NCI-H2171 treated with DMSO at 0.1 percent for 48 hours (cell line): ENCODE measurements at places on chromosomes 1 and 21.

DNA sequence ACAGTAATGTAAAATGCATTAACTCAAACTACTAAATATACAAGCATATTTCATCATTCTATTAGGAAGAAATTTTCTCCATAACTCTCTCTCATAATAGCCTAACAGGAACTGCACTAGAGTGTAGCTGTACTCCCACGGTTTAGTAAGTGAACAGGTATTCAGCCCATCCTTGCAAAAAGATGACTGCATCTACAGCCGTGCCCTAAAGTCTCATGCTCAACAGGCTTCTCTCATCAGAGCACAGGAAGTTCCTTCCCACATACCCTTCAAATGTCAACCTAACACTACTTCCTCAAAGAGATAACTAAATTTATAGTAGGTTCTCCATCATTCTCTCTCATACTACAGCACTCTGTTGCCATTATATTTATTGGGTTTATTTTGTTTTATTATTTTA lies 251.6 kb downstream of the AKT3 start:
- no peak for DNase-seq

DNA sequence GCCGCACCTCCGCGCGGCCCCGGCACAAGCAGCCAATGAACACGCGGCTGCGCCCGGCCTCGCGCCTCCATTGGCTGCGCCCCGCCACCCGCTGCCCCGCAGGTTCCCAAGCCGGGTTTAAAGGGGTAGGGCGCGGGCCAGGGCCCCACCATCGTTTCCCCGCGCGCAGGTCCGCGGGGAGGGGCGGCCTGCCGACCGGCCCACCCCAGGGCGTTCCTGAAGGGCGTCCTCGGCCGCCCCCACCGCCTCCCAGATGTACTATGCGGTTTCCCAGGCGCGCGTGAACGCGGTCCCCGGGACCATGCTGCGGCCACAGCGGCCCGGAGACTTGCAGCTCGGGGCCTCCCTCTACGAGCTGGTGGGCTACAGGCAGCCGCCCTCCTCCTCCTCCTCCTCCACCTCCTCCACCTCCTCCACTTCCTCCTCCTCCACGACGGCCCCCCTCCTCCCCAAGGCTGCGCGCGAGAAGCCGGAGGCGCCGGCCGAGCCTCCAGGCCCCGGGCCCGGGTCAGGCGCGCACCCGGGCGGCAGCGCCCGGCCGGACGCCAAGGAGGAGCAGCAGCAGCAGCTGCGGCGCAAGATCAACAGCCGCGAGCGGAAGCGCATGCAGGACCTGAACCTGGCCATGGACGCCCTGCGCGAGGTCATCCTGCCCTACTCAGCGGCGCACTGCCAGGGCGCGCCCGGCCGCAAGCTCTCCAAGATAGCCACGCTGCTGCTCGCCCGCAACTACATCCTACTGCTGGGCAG lies at the start of gene OLIG1:
TSS of gene OLIG1 (plus strand) at position 148 of the 750 bp plus-strand sequence. CDS start at position 254, 106 bp downstream.
- peak; percentile 76 for DNase-seq

DNA sequence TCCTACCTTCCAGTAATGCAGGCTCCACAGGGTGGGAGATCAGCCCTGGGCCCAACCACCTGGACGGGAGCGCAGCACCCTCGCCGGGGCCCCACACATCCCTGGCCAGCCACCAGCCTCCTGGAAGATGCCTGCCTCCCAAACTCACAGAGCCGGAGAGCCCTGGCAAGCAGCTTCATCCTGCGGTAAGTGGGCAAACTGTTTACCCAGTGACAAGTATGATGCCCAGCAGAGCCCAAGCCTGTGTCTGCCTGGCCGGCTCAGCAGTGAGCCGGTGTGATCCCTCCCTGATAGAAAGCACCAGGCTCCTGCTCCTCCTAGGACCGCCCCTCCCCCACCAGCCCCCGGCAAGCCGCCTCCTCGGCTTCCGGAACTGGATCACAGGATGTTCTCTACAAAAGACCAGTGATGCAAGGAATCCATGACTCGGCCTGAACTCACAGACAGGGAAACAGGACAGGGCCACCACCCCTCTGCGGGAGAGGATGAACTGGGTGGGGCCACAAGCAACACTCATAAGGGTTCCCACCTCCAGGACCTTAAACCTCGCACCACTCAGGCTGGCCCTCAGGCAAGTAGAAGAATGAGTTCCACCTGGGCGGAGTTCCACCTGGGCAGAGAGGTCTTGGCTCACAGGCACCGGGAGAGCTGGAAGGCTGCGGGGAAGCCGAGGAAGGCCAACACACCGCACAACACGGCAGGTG lies 7.9 kb downstream of the ACOT7 start:
- no peak for DNase-seq

- no peak for DNase-seq
Observed at GRCh38 chr21:46368533-46369285, 44.8 kb downstream of the PCNT start.

DNA sequence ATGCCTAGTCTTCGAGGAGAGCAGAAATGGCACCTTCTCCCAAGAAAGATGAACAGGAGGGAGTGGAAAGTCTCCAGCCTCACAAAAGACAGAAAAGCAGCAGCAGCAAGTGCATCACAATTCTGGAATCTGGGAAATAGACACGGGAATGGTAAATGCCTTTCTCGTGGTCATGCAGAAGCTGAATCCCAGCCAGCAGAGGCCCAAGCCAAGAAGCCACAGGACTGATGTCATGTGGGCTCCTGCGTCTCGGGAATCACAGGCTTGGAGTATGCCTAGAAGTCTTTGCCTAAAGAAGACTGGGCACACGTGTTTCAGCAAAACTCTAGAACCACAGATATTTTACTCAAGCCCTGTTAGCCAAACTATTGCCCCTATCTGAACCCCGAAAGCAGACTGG lies 260.3 kb upstream of the PLD5 start:
- DNase-seq: no peak

DNA sequence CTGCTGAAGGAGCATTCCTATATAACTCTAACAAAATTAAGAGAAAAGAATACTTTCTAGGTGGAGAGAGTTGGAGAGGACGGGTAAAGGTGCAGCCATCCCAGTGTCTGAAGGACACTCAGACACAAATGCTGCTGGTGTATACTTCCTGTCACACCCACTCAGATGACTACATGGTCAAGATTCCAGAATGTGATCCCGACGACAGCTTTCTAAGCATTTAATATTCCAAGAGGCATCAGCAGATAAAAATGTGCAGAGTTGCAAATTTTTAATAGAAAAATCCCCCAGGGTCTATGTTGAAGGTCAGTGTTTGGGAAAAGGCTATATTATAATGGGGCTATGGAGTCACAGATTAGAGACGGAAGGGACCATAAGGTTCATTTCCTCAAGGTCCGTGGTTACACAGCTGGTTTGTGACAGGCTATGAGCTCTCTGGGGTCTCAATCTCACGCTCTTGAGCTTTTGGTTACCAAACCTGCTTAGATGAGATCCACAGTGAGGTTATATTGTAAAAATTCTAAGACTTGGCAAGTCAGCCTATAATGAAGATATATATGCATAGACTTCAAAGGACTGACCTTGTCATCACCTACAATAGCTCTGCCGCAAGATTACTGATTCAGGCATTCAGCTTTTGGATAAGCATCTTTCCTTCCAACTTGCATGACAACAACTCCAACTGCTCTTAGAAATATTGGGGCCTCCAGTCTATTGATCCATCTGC lies 35.1 kb downstream of the ZNF281 start:
- no peak for DNase-seq

- DNase-seq: no peak
Observed at GRCh38 chr1:91833946-91834345, 52.0 kb downstream of the TGFBR3 start.

DNA sequence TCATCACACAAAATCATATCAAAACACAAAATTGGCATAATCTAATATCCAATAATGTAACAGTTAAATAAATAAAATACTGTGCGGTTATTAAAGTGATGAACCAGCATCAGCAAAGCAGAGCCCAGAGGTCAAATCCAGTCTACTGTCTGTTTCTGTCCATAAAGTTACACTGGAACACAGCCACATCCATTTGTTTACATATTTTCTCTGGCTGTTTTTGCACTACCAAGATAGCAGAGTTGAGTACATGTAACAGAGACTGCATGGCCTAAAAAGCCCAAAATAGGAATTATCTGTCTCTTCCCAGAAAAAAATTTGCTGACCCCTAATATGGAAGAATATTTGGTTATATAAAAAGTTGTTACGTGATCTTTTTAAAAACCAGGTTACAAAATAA lies 242.2 kb upstream of the DMRTA2 start:
- DNase-seq: no peak

DNA sequence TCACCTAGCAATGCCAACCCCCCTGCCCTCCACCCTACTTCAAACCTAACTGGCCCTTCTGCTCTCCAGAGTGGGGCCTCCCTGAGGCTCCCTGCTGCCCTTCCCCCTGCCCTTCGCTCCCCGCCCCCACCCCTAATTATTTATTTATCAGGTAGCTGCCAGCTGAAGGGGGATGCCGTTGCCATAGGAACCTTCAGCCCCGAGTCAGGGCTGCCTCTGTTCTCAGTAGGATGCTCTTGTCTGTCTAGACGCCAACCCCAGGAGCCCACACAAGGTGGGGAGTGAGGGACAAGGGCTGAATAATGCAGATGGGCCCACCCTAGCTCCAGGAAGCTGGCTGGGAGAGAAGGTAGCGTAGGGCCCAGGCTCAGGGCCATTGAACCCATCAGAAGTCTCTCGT lies 41.1 kb downstream of the NKAIN1 start:
- no peak for DNase-seq

DNA sequence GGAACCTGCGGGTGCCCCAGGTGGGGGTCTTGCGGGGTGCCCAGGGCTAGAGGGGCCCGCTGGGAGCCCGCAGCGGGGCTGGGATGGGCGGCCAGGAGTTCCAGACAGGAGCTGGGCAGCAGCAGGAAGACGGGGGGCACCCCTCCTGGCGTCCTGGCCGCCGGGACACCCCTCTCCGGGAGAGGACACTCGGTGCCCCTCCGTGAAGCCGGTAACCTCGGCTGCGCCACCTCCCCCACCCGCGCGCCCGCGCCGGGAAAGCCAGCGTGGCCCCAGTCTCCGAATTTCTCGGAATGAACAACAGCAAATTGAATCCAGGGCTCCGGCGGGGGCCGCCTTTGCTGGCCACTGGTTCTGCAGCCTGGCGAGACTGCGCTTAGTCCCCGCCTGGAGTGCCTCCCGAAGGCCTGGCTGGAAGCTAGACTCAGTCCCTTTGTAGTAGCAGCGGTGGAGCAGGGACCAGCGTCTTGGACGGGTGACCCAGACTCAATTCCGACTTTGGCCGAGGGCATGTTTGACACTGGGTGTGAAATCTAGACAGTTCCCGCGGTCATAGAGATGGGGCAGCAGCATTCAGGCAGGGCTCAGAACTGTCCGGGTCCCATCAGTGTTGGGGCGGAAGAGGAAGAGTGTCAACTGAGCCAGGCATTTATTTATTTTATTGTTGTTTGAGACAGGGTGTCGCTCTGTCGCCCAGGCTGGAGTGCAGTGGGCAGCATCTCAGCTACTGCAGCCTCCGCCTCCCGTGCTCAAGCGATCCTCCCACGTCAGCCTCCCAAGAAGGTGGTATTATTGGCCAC lies 773 bp downstream of the IFNGR2 start:
- DNase-seq: peak; percentile 29

GRCh38 chr1:8423692-8424538 lies 106.0 kb downstream of the SLC45A1 start:
- DNase-seq: peak; percentile 44

DNA sequence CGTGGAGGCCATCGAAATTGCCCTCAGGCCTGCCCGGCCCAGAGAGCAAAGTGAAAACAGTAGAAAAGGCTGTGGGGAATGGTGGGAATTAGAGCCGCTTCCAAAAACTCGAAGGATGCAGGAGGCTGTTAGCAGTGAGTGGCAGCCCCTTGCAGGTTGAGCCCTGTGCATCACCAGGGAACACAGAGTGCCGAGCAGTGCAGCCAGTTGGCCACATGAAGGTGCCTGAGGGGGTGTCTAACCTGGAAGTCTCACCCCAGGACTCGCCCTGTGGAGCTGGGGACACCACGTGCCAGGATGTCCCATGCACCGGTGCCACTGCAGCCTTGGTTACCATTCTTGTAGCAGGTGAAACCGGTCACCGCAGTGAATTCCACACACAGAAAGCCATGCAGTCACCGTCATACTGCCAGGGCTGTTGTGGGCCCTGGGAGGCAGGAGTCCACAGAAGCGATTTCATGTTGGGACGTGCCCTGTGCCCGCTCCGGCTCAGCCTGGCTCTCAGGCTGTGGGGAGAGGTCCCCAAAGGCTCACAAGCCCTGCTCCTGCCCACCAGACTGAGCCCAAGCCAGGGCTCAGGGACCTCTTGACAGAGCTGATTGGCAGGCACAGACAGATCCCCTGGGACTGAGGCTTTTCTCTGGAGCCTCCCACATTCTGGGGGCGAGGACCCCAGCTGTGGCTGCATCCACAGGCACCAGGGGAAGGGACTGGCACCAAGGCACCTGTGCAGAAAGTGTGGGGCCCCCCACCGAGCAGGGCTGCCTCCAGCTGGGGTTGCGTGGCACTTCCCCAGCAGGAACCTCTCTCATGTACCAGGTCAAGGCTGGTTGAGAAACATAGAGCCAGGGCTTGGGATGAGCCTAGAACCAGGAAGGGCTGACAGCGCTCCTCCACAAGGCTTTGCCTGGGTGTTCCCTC lies 16.7 kb upstream of the ACTRT2 start:
- peak; percentile 19 for DNase-seq

DNA sequence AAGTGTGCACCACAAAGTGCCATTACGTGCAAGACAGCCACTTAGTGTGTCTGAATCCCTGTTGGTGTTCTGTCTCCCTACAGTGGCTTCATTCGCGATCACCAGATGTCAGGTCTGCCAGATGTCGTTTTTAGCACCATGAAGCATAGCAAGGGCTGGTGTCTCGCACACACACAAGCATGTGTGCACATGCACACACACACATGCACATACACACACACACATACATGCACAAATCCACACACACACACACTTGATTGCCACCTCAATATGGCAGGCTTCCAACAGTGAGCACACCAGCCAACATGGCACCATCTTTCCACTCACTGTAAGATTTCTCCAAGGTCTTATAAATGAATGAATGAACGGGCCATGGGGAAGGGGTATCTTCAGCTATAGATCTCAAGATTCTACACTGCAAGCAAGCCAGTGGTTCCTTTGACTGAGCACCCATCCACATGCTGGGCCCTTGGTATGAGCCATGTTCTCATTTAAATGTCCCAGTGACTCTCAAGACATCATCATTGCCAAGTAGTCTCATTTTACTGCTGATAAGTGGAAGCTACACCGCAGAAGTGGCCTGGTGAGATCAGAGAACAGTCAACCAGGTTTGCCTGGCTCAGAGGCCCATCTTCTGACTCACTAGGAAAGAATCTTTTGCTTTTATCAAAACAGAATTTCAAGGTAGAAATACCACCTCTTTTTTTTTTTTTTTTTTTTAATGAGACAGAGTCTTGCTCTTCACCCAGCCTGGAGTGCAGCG lies 84.9 kb downstream of the SIM2 start:
- DNase-seq: no peak
